ENCODE measurements at places on chromosomes 13 and 19. TPM values are rescaled to one million over a fixed set of nuclear protein-coding genes. Genes with fewer than 3 reads are reported as not detected.

Gene CACNA1A
- 4.4 TPM for total RNA-seq

Gene MIR17HG
- total RNA-seq: 23.5 TPM

Gene ZNF177
- 0.21 TPM for total RNA-seq

DNA sequence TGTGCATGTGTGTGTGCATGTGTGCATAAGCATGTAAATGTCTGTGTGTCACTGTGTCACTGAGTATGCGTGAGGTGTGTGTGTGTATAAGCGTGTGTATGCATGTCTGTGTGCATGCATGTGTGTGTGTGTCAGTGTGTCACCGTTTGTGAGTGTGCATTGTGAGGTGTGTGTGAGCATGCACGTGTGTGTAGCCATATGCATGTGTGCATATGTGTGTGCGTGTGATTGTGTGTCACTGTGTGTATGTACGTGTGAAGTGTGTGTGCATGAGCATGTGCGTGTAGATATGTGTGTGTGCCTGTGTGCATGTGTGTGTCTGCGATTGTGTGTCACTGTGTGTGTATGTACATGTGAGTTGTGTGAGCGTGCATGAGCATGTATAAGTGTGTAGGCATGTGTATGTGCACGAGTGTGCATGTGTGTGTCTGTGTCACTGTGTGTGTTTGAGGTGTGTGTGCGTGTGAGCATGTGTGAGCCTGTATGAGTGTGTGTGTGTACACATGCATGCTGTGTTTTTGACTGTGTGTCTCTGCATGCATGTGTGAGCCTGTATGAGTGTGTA lies 144.5 kb downstream of the NALCN start:
- DNase-seq: no peak

DNA sequence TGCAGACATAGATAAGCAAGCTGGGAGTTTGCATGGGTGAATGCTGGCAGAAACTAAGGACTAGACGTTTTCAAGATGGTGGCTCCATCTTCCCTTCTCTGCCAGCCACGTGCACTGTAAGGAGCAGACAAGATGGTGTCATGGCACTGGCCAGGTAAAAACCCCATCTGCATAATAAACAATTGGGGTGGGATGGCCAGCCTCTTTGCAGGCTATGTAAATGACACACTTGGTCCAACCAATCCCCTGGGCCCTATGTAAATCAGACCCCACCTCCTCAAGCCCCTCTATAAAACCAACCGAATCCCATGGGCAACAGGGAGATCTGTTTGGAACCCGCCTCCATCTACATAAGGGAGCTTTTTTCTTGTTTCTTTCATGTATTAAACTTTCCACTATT lies 2.4 kb upstream of the OR7A5 start:
- no peak for DNase-seq

GRCh38 chr13:98890186-98890585 lies 87.7 kb downstream of the DOCK9 start:
- DNase-seq: no peak

Gene MRPL57
- 26.0 TPM for total RNA-seq

DNA sequence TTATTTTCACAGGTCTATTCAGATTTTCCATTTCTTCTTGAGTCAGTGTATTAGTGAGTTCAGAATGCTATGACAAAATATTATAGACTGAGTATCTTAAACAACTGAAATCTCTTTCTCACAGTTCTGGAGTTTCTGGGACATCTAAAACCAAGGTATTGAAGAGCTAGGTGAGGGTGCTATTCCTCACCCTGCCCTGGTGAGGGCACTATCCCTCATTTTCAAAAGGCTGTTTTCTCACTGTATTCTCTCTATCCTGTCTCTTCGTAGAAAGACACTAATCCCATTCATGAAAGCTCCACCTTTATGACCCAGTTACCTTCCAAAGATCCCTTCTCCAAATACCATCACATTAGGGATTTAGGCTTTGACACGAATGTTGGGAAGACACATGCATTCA lies 1617.1 kb downstream of the PCDH9 start:
- DNase-seq: no peak

DNA sequence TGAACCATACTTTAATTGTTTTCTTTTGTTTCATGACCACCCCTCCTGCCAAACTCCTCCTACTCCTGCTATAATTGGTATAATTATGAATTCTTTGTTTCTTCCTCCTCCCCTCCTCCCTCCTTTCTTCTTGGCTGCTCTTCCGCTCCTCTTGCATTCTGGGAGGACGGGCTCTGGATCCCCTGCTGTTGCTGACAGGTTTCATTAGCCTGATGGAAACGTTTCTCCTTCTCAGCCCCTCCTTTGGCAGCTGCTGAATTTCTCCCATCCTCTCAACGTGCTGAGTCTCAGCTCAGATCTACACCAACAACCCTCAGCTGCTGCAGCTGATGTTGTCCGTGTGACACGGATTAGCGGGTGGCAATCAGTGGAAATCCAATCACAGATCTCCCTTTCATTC lies 97.1 kb upstream of the UBAC2 start:
- DNase-seq: no peak

DNA sequence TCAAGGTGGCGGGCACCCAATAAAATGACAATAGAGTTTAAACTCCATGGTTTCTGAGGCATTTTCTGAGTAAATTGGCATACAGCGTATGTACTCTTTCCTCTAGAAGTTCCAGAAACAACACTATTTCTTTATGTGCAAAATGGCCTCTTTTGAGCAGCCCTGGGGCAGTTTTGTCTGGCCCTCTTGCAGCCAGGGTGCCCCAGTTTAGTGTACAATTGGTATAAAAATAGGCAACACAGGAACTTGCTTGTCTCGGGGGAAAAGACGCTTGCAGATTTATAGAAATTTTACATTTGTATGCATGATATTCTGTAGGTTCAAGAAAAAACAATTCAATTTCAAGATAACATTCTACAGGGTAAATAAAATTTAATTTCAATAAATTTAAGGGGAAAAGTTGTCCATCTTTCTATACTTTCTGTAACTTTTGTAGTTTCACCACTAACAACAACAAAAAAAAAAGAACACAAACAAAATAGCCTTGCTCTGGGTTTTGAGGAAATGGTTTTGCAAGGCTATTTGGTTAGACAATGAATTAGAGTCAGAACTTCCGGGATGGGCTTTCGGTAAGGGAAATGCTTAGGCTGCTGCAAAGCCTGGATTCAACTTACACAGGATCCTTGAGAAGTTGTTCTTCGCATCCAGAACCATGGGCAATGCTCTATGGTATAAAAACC lies 45.3 kb downstream of the LRCH1 start:
- DNase-seq: no peak

- DNase-seq: no peak
These were observed 51.3 kb downstream of the MBNL2 start for GRCh38 chr13:97273341-97273831.

- DNase-seq: no peak
These were observed 255.1 kb downstream of the TBC1D4 start for GRCh38 chr13:75226733-75227435.

DNA sequence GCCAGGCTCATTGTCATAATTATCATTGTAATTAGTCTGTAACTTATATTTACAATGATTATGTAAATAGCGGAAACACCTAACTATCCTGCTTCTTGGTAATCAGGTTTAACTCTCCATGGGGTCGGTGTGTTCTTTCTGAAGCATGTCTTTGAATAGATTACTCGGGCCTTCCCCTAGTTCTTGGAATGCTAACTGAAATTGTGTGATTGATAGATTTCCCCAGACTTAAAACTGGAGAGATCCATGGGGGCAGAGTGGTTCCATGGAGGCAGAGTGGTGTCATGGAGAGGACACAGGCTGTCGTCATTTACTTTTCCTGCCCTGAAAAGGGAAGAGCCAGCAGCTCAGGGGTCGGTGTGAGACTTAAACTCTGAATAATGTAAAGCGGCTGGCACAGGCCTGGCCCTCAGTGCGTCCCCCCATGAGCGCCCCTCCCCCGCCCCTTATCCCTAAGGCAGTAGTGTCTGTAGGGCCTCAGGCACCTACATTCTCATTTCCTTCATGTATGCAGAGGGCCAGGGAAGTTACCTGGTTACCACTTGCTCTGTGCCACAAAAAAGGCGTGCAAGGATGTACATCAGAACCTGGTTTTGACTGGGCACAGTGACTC lies 225.1 kb downstream of the TM9SF2 start:
- no peak for DNase-seq

Measured in GM12878 (cell line).